ENCODE measurements at places on chromosomes 5 and 9. TPM values are rescaled to one million over a fixed set of nuclear protein-coding genes. Genes with fewer than 3 reads are reported as not detected.
A peak's percentile ranks its signal among the peaks of the same experiment; 100 is the strongest.

DNA sequence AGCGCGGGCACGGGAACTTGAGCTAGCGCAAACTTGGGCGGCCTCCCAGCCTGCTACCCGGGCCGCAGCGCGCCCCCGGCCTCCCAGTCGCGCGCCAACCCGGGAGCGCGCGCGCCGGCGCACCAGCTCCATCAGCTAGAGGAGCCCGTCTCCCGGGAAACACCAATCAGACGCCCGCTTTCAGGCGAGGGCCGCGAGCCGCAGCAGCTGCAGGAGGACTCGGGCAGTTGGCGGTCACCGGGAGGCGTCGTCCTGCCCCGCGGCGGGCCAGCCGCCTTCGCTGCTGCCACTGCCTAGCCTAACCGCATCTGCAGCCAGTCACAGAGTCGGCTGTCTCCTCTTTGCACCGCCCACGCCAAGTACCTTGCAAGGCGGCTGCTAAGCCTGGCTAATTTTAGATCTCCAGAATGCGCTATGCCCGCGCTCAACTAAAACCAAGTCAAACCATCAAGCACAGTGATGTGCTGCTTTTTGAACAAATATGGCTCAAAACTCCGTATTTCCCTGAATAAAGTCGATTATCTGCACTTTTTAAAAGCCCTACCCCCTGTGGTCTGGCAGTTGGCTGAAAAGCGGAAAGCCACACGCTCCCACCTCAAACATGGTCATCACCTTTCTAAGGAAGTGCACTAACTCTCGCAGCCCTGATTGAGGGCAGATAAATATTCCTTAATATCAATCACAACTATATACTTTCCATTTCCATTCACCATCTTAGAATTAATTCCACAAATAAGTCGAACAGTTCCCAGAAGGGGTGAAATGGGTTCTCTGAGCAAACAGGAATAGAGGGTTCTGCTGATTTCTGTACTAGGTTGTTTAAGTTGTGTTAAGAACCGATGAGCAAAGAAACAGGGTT is 221.8 kb downstream of the MEF2C start:
- DNase-seq: peak; percentile 80

DNA sequence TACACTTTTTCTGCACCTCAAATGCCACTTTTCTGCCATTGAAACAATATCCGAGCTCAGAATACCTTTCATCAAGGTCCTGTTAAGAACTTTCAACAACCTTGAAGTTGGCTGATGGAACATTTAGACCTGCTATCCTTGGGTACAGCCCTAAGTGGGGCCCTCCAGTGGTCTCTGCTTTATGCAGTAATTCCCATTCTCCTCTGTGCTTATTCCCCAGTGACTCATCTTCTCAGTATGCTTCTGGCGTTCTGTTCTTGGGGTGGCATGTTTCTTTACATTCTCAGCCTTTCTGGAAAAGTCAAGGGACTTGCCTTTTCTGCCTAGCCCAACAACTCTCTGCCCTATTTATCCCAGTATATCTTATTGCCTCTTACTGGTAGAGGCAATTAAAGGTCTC is 7.1 kb downstream of the ANP32B start:
- no peak for DNase-seq

DNA sequence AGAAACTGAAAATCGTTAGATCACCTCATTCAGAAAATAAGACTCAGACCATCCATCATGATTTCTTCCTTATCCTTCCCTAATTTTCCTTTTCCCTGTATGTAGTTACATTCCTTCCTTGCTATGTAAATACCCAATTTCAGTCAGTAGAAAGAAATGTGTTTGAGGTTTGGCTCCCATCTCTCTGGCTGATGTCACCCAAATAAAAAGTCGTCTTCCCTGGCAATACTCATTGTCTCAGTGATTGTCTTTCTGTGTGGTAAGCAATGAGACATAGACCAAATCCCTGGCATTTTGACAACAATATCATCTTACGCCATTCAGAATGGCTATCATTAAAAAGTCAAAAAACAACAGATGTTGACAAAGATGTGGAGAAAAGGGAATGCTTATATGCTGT is 303.9 kb upstream of the EDIL3 start:
- DNase-seq: no peak

Gene PGM5
- 633 TPM for total RNA-seq

Gene ARHGEF28
- 22.0 TPM for total RNA-seq

- no peak for DNase-seq
Measured at GRCh38 chr9:121366611-121367192, 3.3 kb downstream of the STOM start.

GRCh38 chr5:77129391-77129990 is 42.4 kb upstream of the ZBED3 start:
- DNase-seq: no peak

DNA sequence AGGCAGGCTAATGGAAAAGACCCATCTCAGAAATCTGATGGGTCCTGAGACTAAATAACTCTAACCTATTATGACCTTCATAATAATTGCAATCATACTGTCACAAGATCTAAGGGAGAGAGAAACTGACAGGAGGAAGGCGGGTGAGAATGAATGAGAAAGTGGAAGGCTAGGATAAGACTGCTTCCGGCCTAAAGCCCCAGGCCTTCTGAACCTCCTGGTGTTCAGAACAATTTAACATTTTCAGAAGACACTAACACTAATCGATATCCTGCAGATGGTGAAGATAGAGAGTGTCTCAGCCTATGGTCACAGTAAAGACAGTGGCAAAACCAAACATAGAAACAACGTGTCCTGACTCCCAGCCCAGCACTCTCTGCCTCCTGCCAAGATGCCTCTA is 1.2 kb downstream of the RPS14 start:
- no peak for DNase-seq
